Activated CD4-positive, CD25-positive, alpha-beta regulatory T cell treated with anti-CD3 and anti-CD28 coated beads, Interleukin-2, amount 50 U/mL, for 16 hours (primary cell): ENCODE measurements at places on chromosomes 2 and 18.

- DNase-seq = no peak
Measured at GRCh38 chr2:138090330-138090729, 126.1 kb downstream of the HNMT start.

DNA sequence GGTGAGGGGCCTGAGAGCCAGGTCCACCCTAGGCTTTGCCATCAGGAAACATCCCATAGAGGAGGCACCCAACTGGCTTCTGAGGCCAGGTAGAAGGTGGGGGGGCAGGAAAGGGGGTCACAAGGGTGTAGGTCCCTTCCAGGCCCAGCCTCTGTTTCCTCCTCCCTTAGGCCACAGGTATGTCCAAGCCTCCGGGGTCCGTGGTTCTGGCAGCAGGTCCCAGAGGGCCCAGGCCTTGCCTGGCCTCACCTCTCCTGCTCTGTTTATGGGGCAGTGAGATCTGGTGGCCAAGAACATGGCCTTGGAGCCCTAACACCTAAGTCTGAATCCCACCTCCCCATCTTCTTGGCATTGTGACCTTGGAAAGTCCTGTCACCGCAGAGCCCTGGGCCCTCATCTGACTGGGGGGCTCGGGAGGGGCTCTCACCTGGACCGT lies 21.6 kb upstream of the GPR17 start:
- DNase-seq = no peak

DNA sequence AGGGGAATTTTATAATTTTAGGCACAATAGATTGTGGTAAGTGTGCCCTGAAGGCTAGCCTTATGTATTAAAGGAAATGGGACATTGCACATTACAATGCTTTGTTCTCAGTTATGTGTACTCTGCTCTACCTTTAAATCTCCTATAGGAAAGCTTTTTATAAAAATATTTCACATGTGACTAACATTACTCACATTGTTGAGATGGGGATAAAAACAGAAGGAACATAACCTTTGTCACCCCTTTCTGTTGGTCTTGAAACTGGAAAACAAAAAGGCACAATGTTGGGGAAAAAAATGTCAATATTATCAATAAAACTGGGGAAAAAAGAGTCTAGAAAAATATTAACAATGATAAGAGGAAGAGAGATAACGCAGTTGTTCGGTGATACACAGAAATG lies 17.3 kb upstream of the STAT1 start:
- no peak for DNase-seq

- no peak for DNase-seq
Measured at GRCh38 chr18:60503199-60503598, 130.6 kb upstream of the MC4R start.

GRCh38 chr2:147506889-147507288 lies 337.9 kb upstream of the ACVR2A start:
- DNase-seq = no peak

DNA sequence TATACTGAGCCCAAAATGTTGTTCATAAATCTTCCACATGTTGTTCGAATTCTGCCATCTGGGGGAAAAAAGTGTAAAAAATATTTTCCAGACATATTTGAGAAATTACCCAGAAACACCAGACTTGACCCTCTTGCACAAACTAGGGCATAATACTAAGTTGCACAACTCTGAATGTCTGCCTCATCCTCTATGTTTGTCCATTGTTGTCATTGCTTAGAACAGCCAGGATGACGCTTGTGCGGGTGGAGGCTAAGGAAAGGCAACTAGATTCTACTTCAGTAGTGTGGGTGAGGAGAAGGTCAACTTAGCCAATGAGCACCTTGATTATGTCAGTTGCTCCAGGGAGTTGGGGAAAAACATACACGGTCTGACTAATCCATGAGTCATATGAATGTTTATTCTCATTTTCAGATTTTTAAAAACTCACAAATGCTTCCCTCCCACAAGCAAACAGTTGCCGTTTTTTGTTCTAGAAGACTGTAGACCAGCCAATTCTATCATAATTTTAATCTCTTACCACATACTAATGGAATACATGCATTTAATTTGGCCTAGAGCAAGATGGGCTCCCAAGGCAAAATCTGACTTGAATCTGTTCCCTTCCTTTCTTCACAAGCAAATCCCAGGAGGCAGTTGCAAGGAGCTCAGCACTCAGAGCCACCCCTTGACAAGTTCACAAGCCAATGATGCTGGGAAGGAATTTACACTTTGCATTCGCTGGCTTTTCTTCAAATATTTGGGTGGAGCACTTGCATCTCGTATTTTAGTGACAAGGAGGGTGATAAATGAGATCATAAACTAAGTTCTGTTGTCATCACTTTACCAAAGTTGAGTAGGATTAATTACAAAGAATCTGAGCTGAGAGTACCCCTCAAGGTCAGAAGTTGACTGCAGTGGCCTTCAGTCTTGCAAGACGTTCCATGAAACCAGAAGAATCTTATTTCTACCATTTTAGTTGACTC lies 163.2 kb upstream of the TWIST2 start:
- DNase-seq = no peak

- no peak for DNase-seq
Measured at GRCh38 chr2:79855264-79856006, 342.6 kb downstream of the CTNNA2 start.

DNA sequence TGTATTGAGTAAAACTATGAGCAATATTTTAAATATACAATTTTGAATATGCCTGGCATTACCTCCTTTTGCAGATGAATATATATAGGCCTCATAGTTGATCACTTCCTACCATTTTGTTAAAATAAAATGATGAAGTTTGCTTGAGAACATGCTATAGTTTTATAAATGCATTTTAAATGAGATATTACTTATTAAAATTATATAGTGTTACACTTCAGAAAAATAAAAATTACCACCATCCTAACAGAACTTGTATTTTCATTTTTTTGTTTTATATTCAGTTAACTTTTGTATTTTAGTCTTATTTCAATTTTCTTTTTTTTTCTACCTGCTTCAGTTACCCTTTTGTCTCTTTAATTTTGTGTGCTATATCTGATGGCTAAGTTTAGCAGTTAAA lies 426.9 kb downstream of the PARD3B start:
- DNase-seq = no peak

DNA sequence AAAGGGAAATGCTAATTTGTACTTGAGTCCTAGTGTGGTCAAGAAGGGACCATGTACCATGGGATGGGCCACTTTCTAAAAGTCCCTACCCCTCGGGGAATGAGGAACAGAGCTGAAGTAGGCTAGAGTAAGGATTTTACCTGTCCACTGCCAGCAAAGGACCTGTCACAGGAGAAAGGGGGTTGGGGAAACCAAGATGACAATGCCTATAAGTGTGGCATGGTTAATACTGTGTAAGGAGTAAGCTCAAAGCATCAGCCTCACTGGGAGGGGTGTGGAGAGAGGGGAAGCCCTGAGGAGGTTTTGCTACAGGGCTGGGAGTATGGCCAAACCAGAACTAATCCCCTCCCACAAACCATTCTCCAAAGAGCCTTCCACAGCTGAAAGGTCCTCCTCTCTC lies 15.8 kb downstream of the GKN2 start:
- no peak for DNase-seq

DNA sequence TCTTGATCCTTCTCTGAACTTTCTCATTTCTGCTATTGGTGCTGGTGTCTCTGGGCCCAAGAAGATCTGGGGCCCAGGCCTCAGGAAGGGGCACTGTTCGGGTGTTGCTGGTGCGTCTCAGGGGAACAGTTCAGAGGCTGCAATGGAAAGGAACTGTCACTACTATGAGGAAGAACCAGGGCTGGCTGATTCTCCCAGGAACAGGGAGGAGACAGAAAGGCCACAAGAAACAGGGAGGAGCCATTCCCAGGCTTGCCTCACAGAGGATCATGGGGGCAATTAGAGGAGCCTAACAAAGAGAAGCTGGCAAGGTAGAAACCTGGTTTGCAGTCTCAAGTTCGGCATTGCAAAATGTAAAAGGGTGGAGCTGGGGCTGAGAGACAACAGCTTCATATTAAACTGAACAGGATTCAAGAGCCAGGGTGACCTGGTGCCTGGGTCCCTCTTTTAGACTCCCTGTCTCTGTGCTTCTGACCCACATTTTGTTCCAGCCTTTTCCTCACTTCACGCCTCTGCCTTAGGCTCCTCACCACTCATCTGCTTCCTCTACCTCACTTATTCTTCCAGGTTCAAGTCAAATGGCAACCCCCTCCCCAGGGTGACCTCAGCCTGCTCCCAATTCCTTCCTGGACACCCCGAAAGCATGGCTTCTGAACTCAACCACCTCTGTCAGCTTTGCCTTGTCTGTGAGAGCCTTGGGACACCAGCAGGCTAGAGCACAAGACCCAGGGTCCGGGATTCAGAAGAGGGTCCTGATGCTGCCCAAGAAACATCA lies 58.4 kb downstream of the GYPC start:
- DNase-seq = no peak

GRCh38 chr2:120323807-120324399 lies 22.0 kb upstream of the INHBB start:
- no peak for DNase-seq

- DNase-seq = no peak
Measured at GRCh38 chr2:35184471-35184870, 1171.1 kb upstream of the CRIM1 start.

DNA sequence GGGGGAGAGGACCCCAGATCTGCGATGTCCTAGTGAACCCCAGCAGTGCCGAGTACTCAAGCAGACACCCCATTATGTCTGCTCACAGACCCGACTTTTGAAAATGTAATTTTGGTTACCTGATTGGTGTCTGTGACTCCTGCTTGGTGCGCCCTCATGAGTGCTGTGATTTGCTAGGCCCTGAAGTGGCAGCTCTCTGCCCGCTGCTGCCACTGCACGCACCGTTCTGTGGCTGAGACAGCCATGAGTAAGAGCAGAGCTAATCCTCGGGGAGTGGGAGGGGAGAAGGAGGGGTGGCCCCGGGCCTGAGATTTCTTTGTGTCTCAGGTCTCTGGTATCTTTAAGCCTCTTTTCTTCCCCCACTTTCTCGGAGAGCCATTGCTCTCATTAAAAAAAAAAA lies 18.2 kb downstream of the FHOD3 start:
- no peak for DNase-seq

DNA sequence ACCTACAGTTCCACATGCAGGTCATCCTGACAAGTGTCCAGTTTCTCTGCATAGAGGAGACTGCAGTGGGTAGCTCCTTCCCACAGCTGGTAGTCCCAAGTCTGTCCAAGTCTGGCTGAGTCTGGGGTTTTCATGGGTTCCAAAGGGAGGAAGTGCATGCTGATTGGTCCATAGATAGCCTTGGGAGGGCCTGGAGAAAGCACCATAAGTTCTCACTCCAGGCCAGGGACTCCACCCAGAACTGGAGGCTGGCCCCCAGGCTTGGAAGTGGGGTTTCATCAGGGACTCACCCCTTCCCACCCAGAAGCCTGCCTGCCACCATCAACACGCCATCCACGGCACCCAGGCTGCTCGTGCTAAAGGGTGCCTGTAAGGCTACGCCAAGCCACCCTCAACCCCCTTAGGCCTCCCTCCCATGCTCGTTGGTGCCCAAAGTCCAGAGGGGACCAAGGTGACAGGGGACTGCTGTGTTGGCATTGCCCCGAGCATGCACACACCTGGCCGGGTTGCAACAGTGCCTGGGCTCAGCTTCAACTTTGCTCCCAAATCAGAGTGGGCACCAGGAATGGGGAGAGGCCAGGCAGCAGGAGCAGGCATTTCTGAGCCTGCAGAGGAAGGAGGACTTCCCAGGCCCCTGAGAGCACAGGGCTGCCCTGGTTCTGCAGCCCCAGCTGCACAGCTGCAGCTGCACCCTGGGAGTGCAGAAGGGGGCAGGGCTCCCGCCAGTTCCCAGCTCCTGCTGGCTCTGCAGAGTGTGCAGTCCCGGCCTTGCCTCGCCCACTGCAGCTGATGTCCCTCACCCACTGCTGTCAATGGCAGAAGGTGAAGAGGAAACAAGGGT lies 116.5 kb upstream of the MAP2 start:
- DNase-seq = no peak

DNA sequence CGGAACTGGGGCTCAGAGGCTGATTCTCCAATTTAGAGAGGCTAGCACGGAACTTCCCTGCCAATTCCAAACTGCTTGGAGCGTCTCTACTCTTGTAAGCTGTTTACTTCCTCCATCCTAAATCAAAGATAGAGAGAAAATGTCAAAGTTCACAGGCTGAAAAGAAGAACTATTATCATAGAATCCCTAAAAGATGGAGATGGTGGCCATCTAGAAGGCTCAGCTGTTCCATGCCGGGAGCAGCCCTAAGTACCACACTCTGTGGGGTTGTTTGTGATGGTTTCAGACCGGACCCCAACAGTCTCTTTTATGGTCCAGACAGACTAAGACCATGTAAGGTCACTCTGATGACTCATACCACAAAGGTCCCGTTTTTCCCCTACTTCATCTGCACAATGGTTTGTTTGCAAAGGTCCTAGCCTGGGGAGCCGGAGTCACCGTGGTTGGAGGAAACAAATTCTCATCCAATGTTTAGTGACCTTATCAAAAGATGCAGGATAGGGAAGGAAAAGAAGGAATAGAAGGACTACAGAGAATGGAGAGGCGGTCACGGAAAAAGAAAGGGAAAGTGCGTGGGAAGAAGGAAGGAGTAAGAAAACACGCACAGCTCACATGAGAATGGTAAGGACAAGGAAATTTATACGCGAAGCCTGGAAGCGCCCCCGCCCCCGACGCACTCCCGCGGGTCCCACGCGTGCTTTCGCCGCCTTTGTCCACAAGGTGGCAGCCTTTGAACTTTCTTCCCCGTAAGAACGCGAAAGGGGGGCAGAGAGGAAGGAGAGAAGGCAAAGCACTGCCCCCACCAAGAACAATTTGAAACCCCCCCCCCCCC lies 453 bp upstream of the ANTXR1 start:
- peak; percentile 21 for DNase-seq

DNA sequence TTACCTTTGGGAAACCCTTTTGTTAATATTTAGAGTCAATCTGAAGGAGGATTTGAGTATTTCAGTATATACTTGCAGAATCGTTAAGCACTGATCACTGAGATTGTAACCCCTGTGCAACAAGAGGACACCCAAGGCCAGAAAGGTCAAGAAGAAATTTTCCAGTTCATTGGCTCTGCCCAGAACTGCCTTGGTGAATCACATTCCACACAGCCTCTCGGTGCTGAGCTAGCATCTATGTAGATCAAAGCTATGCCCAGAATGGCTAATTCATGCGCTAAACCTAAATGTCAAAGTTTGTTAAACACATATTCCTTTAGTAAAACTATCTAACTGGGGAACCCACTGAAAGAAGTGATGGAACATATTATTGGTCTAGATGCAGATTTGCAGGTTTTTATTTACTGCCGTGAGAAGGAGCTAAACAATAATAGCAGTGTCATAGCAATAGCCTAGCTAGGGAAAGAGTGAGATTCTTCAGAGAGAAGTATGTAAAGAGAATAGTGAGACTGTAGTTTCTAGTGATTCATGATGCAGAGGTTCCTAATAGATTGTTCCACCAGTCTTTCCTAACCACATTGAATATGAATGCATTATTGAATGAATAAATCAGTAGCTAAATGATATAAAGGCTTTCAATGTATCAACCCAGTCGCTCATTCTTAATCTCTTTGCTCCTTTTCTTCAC lies 423.2 kb upstream of the CRIM1 start:
- no peak for DNase-seq

GRCh38 chr2:187851955-187852561 lies 297.8 kb upstream of the TFPI start:
- no peak for DNase-seq

GRCh38 chr18:32152705-32153448 lies 37.0 kb upstream of the MEP1B start:
- no peak for DNase-seq

GRCh38 chr2:121504316-121504715 lies 26.4 kb upstream of the RNU4ATAC start:
- DNase-seq = no peak
